ENCODE measurements at places on chromosomes 1 and 21.
A peak's percentile ranks its signal among the peaks of the same experiment; 100 is the strongest.

- no peak for DNase-seq
Measured at GRCh38 chr1:54273092-54273794, 73.3 kb downstream of the MRPL37 start.

GRCh38 chr1:227378871-227379554, 60.7 kb upstream of the CDC42BPA start:
- DNase-seq = no peak

DNA sequence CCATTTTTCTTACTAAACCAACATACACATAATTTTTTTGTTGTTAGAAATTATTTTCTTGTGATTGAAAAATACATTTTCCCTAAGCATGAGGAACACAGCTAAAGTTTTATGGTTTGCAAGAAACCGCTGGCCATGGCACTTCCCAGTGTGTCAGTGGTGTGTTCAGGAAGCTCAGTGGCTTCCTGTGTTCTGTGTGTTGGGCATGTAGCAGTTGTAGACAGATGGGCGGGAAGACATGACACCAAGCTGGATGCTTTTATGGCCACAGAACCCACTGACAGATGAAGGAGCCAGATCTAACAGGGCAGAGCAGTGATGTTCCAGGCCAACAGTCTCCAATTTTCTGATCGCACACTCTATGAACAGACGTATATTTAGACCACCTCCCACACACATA, 119.8 kb downstream of the GALNT2 start:
- DNase-seq = no peak

- no peak for DNase-seq
Measured at GRCh38 chr1:117696561-117696960, 90.7 kb downstream of the TENT5C start.

GRCh38 chr1:174428033-174428432, 19.7 kb upstream of the GPR52 start:
- no peak for DNase-seq

DNA sequence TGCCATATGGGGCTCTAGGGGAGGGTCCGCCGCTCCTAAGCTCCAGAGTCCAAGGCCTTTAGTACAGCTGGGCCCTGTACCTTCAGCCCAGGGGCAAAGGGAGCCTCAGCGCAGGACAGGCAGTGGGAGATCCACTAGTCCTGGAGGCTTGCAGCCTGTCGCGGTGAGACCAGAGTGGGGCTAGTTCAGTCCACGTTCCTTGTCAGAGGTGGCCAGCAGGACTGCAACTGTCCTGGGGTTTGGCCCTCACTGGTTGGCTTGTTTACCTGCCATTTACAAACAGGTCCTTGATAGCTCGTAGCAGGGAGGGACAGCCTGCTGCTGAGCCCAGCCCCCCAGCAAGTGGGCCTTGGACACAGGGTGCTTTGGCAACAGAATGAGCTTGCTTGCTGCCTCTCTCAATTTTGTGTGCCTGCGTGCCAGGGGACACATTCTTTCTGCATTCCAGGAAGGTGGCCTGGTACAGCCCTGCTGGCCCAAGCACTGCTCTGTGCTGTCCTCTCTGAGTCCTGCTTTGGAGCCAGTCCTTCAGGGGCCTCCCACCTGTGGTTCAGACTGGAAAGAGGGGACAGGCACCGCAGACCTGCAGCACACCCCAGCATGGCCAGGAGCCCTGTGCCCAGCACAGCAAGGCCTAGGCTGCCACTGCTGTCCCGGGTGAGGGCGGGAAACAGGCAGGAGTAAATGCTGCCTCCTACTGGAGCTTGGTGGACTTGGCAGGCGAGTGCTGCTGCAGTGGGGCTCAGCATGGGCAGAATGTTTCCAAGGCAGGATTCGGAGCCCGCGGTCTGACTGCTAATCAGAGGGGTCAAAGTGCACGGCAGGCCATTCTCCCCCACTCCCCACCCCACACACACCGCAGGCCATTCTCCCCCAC, 15.2 kb downstream of the H6PD start:
- DNase-seq = no peak

- DNase-seq = no peak
Measured at GRCh38 chr1:97778718-97779117, 142.1 kb downstream of the DPYD start.

GRCh38 chr1:66557157-66557556, 23.2 kb downstream of the SGIP1 start:
- DNase-seq = no peak

DNA sequence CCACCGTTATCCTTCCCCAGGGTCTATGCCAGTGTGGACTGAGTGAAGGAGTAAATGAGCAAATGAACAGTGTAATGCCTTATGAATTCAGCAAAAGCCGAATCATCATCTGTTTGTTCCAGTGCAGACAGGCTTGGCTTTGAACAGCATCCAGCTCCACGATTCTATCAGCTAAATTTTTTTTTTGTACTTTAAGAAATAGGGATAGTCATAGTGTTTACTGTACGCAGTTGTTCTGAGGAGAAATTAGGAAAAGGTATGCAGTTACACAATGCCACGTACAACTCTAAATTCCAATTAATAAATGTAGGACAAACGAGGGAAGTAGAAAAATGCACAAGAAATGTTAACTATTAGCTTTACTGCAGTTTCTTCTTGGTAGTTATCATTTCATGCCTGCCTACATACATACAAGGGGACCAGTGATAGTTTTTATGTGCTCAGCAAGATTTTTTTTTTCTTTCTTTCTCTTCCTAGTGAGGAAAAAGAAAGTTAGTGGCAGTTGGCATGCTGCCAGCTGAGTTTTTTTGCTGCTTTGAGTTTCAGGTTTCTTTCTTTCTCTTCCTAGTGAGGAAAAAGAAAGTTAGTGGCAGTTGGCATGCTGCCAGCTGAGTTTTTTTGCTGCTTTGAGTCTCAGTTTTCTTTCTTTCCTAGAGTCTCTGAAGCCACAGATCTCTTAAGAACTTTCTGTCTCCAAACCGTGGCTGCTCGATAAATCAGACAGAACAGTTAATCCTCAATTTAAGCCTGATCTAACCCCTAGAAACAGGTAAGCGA, at the start of gene IFI44L:
Gene IFI44L (plus strand): TSS at position 646 of the 777 bp plus-strand sequence. CDS start 7,468 bp downstream, outside the sequence.
- peak; percentile 15 for DNase-seq

DNA sequence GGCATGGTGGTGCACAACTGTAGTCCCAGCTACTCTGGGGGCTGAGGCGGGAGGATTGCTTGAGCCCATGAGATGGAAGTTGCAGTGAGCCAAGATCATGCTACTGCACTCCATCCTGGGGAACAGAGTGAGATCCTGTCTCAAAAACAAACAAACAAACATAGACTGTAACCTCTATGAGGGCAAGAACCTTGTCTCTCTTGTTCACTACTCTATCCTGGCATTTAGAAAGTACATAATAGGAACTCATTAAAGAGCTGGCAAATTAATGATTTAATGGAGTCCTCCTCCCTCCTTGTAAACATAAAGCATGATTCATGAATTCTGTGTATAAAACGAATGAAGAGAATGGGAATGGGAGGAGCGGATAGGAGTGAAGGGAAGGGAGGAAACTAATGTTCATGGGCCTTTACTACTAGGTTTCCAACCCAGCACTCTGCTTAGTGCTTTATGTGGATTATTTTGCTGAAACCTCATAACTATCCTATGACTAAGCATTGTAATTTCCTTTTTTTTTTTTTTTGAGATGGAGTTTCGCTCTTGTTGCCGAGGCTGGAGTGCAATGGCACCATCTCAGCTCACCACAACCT, 8.6 kb downstream of the LMOD1 start:
- no peak for DNase-seq

DNA sequence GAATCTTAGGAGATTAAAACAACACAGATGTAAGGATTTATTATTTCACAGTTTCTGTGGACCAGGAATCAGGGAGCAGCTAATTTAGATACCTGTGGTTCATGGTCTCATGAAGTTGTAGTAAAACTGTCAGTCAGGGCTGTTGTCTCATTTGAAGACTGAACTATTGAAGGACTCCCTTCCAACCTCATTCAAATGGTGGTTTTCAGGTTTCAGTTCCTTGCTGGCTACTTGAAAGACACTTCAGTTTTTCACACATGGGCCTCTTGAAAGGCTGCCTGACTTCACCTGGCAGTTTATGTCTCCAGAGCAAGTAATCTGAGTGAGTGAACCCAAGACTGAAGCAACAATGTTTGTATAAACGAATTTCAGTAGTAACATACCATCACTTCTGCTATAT, 915.9 kb downstream of the PLA2G4A start:
- DNase-seq = no peak

GRCh38 chr21:45864436-45864835, 117.1 kb upstream of the COL6A1 start:
- DNase-seq = no peak

- DNase-seq = peak; percentile 48
Measured at GRCh38 chr1:9724706-9725476, 73.4 kb downstream of the PIK3CD start.

DNA sequence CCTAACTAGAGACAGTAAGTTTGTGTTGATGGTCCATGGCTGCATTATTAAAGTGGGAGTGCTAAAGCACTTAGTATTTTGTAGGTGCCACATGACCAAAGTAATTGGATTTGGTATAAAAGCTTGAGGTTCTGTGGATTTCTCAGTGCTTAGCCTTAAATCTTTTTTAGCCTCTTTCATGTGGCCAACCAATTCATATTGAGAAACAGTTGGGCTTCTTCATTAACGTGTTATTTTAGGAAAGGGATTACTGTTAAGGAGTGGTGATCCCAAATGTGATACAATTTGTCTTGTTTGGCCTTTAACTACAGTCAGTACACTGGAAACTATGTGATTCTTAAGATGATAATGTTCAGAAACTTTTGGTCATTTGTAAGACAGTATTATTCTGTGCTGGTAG, 25.5 kb downstream of the MAN1A2 start:
- no peak for DNase-seq

- no peak for DNase-seq
Measured at GRCh38 chr1:2504949-2505272, 21.5 kb downstream of the PANK4 start.

- DNase-seq = no peak
Measured at GRCh38 chr1:219806020-219806419, 122.3 kb downstream of the SLC30A10 start.

DNA sequence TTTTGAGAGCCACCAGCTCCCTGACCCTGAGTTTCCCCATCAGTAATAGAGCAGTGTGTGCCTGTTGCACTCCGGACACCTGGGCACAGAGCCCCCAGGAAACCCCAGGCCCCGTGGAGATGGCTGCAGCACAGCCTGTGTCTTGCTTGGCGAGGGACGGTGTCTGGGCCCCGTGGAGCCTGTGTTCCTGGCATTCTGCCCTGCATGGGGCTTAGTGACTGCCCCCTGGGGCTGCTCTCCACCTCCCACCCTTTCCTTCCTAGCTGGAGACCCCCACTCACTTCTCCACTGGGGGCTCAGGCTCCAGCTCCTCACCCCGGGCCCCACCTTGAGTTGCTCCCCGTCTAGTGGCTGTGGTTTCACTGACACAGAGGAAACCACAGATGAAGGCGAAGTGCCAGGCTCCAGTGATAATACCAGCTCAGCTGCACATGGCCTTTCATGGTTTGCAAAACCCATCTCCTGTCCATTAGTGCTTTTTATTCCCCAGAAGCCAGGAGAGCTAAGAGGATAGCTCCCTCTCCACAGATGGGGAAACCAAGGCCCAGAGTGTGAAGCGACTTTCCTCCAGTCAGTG, 39.4 kb downstream of the DMRTB1 start:
- DNase-seq = no peak

- DNase-seq = no peak
Measured at GRCh38 chr1:21899987-21900386, 37.1 kb downstream of the HSPG2 start.

GRCh38 chr1:30751830-30752650, 5.5 kb downstream of the LAPTM5 start:
- no peak for DNase-seq

GRCh38 chr1:235078480-235079381, 49.9 kb downstream of the TOMM20 start:
- DNase-seq = no peak

DNA sequence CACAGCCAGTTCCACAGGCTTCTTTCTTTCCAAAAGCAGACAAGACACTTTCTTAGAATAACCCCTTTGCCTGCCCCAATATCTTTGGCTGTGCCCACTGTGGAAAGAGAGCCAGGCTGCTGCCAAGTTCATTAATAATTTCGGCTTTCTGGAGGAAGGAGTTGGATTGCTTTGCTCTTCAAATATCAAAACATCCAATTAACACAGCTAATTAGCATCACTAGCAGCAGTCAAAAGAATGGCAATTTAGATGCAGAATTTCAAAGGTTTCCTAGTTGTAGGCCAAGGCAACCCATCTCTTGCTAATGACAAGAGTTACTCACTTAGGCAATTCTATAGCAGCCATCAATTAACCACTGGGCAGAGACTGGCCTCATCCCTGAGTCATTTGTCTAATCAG, 91.0 kb upstream of the SPATA6 start:
- no peak for DNase-seq

DNA sequence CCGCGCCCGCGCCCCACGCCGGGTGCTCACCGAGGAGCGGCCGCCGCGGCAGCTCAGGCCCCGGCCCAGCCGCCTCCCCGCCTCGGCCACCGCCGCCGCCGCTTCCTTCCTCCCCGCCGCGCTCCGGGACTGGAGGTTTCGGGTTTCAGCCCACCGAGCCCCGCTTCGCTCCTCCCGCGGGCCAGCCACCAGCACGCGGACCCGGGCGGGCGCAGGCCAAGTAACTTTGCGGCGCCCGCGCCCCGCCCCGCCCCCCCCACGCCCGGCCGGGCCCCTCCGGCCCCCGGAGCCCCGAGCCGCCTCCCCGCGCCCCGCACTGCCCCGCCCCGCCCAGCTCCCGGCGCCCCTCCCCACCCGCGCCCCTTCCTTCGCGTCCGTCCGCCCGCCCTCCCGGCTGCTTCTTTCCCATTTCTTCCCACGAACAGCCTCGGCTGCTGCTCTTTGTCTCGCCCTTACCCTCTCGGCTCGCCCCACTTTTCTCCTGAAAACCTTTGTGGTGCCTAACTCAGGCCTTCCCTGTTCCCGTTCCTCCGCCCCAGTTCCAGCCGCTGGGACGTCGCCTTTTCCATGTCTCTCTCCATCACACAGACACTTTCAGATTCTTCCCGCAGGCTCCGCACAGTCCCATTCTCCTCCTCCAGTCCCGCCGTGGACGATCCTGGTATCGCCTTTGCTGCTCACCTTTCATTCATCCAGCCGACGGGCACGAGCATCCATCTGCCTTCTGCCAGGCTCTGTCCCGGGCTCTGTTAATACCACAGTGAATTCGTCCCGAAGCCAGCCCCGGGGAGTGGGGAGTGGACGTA, at the start of gene GPR161:
Gene GPR161 (minus strand): TSS at position 222 of the 806 bp plus-strand sequence. CDS start 32,080 bp downstream, outside the sequence.
- DNase-seq = no peak

DNA sequence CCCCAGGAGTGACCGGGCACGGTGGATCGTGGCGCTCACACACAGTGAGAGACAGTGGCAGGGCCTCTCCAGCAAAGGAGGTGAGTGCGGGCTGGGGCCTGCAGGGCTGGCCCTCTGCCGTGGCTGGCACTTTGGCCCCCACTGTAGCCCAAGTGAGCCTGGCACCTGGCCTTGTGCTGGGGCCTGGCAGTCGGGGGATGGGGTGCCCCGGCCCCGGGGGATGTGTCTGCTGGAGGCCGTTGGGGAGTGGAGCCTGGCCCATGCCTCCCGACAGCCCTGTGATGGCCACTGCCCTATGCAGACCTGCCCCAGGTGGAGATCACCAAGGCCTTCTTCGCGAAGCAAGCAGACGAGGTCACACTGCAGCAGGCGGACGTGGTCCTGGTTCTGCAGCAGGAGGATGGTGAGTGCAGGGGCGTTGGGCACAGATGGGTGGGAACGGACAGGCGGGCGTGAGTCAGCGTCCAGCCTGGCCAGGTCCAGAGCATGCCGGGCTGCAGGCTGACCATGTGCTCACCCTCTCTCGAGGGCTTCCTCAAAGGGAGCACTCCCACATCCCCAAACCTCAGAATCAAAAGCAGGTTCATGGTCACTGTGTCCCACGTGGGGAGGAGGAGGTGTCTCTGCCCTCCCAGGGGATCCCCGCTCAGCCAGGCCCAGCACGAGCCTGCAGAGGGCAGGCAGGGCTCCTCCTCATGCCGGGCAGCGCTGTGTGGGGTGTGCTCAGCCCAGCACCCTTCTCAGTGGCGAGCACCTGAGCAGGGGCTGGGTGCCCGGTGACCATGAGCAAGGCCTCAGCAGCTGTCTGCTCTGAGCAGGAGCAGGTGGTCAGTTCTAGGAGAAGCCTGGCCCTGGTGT, 25.3 kb downstream of the ARHGEF16 start:
- no peak for DNase-seq

Measured in stimulated activated CD8-positive, alpha-beta memory T cell treated with anti-CD3 and anti-CD28 coated beads, Interleukin-2, amount 100 ng/mL, for 1 hour (primary cell).